GM23338 (cell line): ENCODE measurements at places on chromosomes 5 and 9. TPM values are rescaled to one million over a fixed set of nuclear protein-coding genes. Genes with fewer than 3 reads are reported as not detected.

Gene EXOC3
- total RNA-seq = 24.2 and 31.6 TPM in 2 replicates

Gene TEX48
- not detected in 2 replicates for total RNA-seq

Gene COL27A1
- 12.9 and 18.0 TPM in 2 replicates for total RNA-seq

Gene THBS4
- total RNA-seq = 13.7 and 23.2 TPM in 2 replicates

Gene PCDHAC2
- 11.8 and 13.1 TPM in 2 replicates for total RNA-seq

Gene LCNL1
- total RNA-seq = not detected in 2 replicates

Gene SLC34A3
- total RNA-seq = not detected in 2 replicates

Gene TLN1
- 116 and 120 TPM in 2 replicates for total RNA-seq

Gene TRAF1
- total RNA-seq = 1.0 and 1.4 TPM in 2 replicates

Gene PPP3R2
- not detected in 2 replicates for total RNA-seq

DNA sequence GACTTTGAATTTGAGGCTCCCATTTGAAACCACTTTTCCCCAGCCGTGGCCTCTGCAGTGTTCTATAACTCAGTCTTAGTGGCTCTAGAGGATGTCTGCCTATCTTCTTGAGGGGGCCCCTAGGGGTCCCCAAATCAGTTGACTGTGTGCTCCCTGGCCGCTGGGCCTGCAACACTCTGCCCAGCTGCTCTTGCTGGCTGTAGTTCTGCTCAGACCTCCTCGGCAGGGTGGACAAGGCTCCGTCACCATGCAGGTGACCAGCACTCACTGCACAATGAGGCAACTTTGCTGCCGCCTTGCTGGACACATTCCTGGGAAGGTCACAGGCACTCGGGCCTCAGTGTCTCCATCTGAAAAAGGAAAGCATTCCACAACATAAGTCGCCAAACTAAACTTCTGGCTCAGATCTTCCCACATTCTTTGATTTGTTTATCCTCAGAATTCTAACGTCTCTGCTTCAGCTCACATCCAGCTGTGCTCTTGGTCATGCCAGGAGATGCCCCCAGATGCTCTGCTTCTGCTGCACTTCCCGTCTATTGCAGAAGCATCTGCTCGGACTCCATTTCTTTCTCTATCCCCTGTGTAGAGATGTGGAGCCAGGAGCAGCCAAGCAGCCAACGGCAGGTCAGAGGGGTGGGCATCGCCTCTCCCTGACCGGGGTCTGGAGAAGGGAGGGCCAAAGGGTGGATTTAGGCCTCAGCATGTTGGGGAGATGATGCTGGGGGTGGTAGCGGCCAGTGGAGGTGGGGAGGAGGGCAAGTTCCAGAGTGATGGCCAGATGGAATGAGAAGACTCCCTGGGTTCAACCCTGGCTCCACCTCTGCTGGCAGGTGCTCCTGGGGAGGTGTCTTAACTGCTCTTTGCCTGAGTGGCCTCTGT lies 133.6 kb downstream of the MVB12B start:
- H3K27me3 ChIP-seq = no peaks in the 10 kb centered on the region
- H3K4me3 ChIP-seq = no peak overlapping the region
- no peaks in the 10 kb centered on the region for H3K36me3 ChIP-seq
- no peak overlapping the region for H3K27ac ChIP-seq

GRCh38 chr9:88994469-88995199 lies 3.4 kb downstream of the S1PR3 start:
- no peak overlapping the region for H3K4me3 ChIP-seq
- DNase-seq = no peak
- H3K36me3 ChIP-seq = no peaks in the 10 kb centered on the region; the same call in none of the 2 replicates
- no peak overlapping the region for H3K27ac ChIP-seq
- peaks cover 12% of the 10 kb centered on the region for H3K27me3 ChIP-seq
- peaks cover 19% of the 10 kb centered on the region for H3K4me1 ChIP-seq

- peak; percentile 62 for DNase-seq
- no peaks in the 10 kb centered on the region; the same call in 1 of the 2 replicates for H3K4me1 ChIP-seq
- no peaks in the 10 kb centered on the region for H3K27me3 ChIP-seq
- H3K4me3 ChIP-seq = no peak overlapping the region
Measured at GRCh38 chr9:114894609-114895433, 35.6 kb downstream of the TNFSF8 start.

GRCh38 chr5:142911775-142912174 lies 141.6 kb downstream of the ARHGAP26 start:
- no peak for DNase-seq
- peaks cover 3% of the 10 kb centered on the region; the same call in 1 of the 2 replicates for H3K36me3 ChIP-seq
- no peaks in the 10 kb centered on the region for H3K27me3 ChIP-seq
- H3K4me3 ChIP-seq = no peak overlapping the region
- no peak overlapping the region for H3K27ac ChIP-seq

- no peak overlapping the region for H3K4me3 ChIP-seq
- no peaks in the 10 kb centered on the region; the same call in 1 of the 2 replicates for H3K36me3 ChIP-seq
- DNase-seq = no peak
- H3K4me1 ChIP-seq = no peaks in the 10 kb centered on the region
- H3K27me3 ChIP-seq = no peaks in the 10 kb centered on the region
Measured at GRCh38 chr9:96006296-96006879, 130.9 kb downstream of the ERCC6L2 start.

- peaks cover 20% of the 10 kb centered on the region for H3K4me1 ChIP-seq
- no peaks in the 10 kb centered on the region for H3K36me3 ChIP-seq
- no peak for DNase-seq
- no peaks in the 10 kb centered on the region for H3K27me3 ChIP-seq
- no peak overlapping the region for H3K4me3 ChIP-seq
Measured at GRCh38 chr9:73160868-73161267, 9.2 kb downstream of the ANXA1 start.

DNA sequence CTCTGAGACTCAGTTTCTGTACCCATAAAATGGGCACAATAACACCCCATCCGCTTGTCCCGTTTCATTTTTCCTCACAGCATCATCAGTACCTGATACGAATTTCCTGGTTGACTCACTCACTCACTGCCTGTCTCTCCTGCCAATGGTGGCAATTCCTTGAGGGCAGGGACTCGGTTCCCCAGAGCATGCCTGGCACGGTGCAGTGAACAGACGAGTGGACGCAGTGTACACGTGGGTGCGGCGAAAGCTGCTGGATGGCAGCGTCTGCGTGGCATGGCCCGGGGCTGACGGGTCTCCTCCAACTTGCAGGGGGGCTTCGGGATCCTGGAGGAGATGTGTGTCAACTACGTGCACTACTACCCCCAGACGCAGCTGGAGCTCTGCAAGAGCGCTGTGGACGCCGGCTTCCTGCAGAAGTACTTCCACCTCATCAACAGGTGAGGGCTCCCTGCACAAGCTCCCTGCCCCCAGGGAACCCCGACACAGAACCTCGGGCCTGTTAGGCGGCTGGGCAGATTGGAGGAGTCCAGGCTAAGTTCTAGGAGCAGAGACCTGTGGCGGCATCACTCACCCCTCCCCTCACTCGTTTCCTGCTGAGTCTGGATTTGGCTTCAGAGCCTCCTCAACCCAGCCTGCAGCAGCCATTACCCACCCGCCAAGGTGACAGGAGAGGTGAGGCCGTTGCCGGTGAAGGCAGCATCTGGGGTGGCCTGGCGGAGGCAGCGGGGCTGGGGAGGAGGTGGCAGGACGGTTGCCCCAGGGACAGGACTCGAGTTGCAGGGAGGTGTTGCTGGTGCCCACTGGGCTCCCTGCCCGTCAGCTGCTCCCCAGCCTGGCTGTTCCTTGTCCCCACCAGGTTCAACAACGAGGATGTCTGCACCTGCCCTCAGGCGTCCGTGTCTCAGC lies 20.3 kb downstream of the DBH start:
- no peaks in the 10 kb centered on the region for H3K36me3 ChIP-seq
- no peaks in the 10 kb centered on the region for H3K27me3 ChIP-seq
- no peak overlapping the region for H3K4me3 ChIP-seq

DNA sequence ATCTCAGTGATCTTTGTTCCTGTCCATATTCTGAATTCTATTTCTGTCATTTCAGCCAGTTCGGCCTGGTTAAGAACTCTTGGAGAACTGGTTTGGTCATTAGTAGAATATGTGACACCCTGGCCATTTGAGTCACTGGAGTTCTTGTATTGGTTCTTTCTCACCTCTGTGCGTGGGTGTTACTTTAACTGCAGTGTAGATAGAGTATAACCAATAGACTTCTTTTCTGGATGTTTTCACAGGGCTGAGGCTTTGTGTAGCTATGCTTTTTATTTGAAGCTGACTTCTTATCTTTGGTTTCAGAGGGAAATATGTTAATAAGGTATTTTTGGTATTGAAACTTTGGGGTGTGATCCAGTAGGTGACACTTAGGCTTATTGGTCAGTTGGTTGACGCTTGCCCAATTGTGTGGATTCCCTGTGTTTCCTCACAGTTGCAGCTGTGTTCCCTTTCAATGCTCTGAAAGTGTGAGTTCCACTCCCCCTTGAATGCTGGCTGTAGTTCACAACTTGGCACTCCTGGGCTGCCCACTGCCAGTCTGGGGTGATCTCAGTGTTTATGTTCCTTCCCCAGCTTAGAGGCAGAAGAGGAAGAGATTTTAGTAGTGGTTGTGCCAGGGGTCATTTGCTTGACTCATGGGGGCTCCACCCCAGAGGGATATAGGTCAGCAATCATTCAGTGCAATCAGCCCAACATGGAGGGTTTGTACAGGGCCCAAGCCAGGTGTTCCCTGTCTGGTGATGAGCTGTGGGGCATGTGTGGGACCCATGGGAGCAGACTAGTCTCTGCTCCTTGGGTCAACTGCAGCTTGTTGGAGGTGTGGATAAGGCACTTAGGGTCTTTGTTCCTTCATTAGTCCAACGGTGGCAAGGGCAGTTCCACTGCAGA lies 34.9 kb upstream of the TEK start:
- no peaks in the 10 kb centered on the region for H3K27me3 ChIP-seq
- no peaks in the 10 kb centered on the region for H3K4me1 ChIP-seq
- no peak overlapping the region for H3K27ac ChIP-seq
- no peaks in the 10 kb centered on the region for H3K36me3 ChIP-seq

GRCh38 chr5:107361945-107362344 lies 308.8 kb downstream of the EFNA5 start:
- H3K4me1 ChIP-seq = peaks cover 20% of the 10 kb centered on the region
- no peak overlapping the region for H3K4me3 ChIP-seq
- H3K36me3 ChIP-seq = no peaks in the 10 kb centered on the region
- no peak overlapping the region for H3K27ac ChIP-seq

DNA sequence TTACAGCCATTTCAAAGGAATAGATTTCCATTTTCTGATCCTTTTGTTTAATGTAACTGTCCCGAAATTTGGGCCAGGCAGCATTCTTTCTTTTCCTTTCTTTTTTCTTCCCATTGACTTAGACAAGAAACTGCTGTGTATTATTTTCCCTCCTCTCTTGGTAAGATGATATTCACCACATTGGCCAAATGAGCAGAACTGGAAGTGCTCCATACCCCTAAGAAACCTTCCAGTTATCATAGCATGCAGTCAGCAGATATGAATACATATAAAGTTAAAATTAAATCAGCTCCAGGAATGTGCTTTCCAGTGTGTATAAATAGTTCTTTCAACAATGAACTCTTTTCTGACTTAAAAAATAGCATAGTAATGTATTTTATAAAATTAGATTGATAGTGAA lies 168.5 kb upstream of the GAS1 start:
- DNase-seq = no peak
- H3K4me1 ChIP-seq = no peaks in the 10 kb centered on the region
- no peaks in the 10 kb centered on the region for H3K27me3 ChIP-seq
- no peak overlapping the region for H3K27ac ChIP-seq
- no peaks in the 10 kb centered on the region for H3K36me3 ChIP-seq

DNA sequence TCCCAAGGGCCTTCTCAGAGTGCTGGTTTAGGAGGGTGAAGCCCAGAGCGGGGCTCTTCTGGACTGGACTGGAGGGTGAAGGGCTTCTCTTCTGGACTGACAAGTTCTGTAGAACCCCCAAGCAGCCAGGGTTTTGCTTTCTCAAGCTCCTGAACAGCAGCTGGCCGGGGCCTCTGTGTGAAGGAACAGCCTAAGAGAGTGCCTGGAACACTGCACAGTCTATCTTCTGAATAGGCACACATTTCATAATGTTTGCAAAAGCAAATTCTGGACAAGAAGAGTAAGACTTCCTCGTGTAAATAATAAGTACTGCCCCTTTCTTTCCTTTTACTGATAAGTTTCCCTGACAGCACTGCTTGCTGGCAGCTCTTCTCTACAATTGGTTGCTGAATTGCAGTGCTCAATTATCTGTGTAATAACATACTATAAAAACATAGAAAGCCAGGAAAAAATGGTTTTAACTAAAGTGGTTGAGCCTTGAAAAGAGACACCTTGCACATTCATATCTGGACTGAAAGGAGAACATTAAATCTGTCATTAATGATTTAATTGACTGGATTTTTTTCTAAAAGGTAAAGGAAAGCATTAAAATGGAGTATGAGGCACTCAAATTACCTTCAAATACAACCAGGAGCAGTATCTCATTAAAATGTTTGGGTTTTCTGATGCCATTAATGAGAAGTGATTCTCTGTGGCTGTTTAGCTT lies 20.5 kb downstream of the MAST4 start:
- no peaks in the 10 kb centered on the region; the same call in 1 of the 2 replicates for H3K4me1 ChIP-seq
- H3K4me3 ChIP-seq = no peak overlapping the region
- no peaks in the 10 kb centered on the region for H3K27me3 ChIP-seq
- DNase-seq = no peak

GRCh38 chr5:55601204-55601618 lies 66.4 kb upstream of the PLPP1 start:
- H3K27me3 ChIP-seq = no peaks in the 10 kb centered on the region
- 0 out of 2 replicates have a peak overlapping the region, but pooled peaks have one; percentile 64 for H3K27ac ChIP-seq
- no peak overlapping the region for H3K4me3 ChIP-seq
- H3K36me3 ChIP-seq = no peaks in the 10 kb centered on the region
- H3K4me1 ChIP-seq = peaks cover 27% of the 10 kb centered on the region

DNA sequence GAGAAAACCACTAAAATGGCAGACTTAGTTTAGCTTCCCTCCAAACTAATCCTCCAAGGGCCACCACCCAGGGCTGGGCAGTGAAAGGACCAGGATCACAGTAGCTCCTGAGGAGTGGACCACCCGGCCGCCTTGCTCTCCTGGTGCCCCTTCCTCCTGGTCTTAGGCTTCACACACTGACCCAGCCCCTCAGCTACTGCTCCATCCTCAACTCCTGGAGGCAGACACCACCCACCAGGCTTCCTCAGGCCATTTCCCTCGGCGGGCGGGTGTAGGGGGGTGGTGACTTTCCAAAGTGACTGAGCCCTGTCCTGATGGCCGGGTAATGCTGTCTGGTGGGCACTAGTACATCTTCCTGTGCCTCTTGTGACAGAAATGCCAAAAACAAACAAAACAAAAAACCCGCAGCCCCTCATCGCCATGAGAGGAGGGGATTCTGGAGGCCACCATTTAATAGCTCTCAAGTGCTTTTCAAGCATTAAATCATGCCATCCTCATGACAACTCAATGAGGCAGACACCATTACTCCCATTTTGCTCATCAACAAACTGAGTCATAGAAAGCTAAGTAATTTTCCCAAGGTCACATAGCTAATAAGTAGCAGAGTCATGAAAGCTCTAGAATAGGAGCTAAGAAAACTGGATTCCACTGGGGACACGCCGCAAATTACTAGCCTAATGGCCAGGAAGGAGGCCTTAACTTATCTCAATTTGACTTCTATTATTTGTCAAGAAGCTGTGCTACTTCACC lies 91.3 kb upstream of the LRRTM2 start:
- peaks cover 28% of the 10 kb centered on the region for H3K4me1 ChIP-seq
- no peak overlapping the region for H3K27ac ChIP-seq
- H3K4me3 ChIP-seq = no peak overlapping the region

GRCh38 chr9:79660615-79661014 lies 88.8 kb downstream of the TLE4 start:
- H3K27ac ChIP-seq = no peak overlapping the region; the same call in 1 of the 2 replicates
- H3K4me3 ChIP-seq = no peak overlapping the region

GRCh38 chr5:150625164-150625535 lies 15.3 kb upstream of the SYNPO start:
- H3K4me1 ChIP-seq = peaks cover 7% of the 10 kb centered on the region; the same call in 1 of the 2 replicates
- no peaks in the 10 kb centered on the region for H3K36me3 ChIP-seq
- no peak overlapping the region for H3K27ac ChIP-seq
